ENCODE measurements at places on chromosomes 11 and 22.

- DNase-seq: peak; percentile 77
Observed at GRCh38 chr11:79100093-79100910, 340.5 kb downstream of the TENM4 start.

DNA sequence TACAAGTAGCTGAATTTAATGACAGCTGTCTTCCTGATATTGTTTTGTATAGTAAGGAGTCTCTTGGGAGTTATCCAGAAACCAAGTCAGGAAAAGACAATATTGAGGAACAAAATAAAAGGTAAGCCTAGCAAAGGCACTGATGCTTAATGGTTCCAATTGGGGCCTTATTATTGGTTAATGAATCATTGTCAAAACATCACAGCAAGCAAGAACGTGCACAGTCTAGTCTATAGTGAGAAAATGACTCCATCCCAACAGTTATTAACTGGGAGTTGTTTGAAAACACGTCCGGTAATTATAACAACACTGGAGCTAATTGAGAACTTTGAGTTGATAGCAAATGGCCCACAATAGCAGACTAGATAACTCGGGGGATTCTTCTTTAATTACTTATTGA is 17.7 kb downstream of the BSX start:
- DNase-seq: no peak

- no peak for DNase-seq
Observed at GRCh38 chr11:79312617-79313529, 128.0 kb downstream of the TENM4 start.

DNA sequence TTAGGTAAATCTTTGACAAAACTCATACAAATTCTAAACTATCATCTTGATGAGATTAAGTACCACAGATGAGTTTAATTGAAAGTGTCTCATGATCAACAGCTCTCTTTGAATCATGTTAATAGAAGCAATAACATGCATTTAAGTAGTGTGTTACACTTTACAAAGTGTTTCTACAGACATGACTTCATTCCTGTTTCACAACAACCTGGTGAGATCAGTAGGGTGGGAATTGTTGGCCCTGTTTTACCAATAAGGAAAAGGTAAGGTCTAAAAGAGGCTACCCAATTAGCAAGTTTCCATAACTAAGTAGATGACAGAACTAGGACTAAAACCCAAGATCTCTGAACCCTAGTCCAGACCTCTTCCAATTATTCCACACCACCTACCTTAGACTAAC is 12.7 kb upstream of the PRSS23 start:
- peak; percentile 21 for DNase-seq

DNA sequence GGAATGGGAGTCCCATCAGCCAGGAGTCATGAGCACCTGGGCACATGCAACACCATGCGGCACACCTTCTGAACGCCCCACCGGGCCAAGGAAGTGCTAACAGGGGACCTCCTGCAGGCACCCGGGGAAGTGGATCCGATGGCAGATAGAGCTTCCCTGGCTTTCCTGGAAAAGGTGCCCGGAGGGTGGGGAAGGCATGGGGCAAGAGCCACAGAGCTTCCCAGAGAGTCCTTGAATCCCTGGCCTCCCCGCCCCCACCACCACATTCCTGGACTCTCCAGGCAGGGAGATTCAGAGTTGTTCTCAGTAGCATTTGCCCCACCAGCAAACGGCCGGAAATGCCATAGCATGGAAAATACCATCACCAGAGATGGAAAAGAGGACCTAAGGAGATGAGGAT is 8.3 kb downstream of the TRIM29 start:
- no peak for DNase-seq

- DNase-seq: no peak
Observed at GRCh38 chr22:42889304-42889703, 32.2 kb upstream of the ARFGAP3 start.

- no peak for DNase-seq
Observed at GRCh38 chr11:19395050-19395449, 154.3 kb upstream of the E2F8 start.

GRCh38 chr11:10653261-10653660 is 40.3 kb downstream of the IRAG1 start:
- DNase-seq: no peak

DNA sequence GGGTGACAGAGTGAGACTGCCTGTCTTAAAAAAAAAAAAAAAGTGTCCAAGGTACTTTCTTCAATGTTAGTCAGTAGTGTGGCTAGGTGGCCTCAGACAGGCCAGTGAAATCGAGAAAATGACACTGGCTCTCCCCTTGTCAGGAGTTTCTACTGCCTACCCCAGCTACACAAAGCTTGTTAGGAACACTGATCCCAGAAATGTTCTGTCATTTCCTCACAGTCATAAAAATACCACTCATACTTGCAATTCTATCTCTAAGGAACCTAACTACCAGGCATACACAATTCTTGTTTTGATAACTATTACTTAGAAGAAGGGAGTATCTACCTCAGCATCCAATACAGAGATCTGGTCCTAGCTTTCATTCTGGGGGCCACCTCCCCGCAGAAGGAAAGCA is 31.3 kb downstream of the ATP6V1E1 start:
- no peak for DNase-seq

- no peak for DNase-seq
Observed at GRCh38 chr11:8296038-8296649, 32.5 kb upstream of the LMO1 start.

- DNase-seq: no peak
Observed at GRCh38 chr11:88801484-88802123, 264.2 kb downstream of the GRM5 start.

DNA sequence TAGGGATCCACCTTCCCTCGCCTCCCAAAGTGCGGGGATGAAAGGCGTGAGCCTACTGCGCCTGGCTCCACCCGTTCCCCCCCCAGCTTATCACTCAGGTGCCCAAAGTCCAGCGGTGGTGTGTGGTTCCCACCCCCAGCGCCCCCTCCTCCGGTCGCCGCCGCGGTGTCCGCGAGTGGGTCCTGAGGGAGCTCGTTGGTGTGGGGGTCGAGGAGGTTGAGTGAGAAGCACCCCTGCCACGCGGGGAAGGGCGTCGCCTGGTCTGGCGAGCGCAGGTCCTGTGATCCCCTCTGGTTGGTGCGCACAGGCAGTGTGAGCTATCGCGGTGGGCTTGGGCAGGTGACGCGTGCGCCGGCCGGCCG is 3900.6 kb upstream of the OR11H1 start:
- DNase-seq: no peak

DNA sequence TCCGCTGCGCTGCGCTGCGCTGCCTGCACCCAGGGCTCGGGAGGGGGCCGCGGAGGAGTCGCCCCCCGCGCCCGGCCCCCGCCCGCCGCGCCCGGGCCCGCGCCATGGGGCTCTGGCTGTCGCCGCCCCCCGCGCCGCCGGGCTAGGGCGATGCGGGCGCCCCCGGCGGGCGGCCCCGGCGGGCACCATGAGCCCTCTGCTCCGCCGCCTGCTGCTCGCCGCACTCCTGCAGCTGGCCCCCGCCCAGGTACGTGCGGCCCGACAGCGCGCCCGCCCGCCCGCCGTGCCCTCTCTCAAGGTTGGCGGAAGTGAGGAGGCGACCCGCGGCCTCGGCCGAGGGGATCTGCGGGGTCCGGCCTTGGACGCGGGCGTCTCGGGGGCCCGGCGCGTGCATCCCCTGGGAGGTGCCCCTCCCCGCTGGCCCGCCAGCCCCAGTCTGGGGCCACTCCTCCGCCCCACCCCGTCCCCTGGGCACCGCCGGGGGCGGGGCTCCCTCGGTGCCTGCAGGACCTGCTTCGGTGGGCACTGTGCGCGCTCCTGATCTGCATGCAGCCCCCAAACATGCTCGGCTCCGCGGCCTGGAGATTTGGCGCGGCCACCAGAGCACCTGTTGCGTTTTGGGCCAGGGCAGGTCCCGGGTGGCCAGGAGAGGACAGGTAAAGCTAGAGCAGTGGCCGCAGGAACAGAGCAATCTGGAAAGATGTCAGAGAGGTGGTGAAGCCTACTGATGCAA is 429 bp downstream of the VEGFB start:
- DNase-seq: no peak

DNA sequence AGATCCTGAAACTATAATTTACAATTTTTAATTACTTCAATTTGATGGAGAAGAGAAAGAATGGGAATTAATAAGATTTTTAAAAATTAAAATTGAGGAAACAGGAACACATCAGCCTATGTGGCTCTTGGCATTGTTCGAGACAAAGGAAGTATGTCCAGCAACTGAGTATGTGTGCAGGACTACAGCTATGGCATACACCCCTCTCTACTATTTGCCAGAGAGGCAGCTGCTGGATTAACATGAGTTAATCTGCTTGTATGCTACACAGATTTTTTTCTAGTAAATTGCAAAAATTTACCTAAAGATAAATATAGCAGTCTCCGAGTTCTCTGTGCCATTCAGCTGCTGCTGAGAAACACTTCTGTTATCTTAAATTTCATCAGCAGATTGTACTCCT is 70.6 kb downstream of the PHF21A start:
- no peak for DNase-seq

GRCh38 chr11:22674470-22675439 is 8.3 kb downstream of the GAS2 start:
- DNase-seq: no peak

DNA sequence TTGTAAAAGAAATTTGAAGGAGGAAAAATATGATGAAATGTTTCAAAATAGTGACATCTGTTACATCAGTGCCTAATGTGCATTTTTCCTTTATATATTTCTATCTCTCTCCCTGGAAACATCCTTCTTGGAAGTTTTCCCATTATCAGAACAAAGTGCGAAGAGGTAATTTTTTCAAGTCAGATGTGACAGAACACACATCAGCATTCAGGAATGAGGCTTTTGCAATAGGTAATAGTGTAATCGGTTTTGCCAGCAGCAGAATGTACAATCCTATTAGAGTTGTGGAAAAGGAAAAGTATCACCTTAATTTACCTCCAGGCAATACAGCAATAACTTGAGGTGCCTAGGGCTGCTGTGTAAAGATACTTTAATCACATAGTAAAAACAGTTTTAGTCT is 275.8 kb downstream of the FAT3 start:
- DNase-seq: no peak

DNA sequence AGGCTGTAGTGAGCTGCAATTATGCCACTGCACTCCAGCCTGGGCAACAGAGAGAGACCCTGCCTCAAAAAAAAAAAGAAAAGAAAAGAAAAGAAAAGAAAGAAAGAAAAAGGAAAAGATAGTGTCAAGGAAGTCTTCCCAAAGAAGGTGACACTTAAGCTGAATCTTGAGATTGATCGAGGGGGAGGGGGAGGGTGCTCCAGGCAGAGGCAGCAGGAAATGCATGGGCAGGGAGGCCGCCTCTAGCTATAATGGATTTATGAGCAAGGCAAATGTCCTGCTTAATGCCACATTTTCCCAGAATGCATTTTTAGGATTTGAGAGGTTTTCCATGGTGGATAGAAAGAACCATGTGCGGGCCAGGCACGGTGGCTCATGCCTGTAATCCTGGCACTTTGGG is 13.8 kb upstream of the DDB2 start:
- no peak for DNase-seq

DNA sequence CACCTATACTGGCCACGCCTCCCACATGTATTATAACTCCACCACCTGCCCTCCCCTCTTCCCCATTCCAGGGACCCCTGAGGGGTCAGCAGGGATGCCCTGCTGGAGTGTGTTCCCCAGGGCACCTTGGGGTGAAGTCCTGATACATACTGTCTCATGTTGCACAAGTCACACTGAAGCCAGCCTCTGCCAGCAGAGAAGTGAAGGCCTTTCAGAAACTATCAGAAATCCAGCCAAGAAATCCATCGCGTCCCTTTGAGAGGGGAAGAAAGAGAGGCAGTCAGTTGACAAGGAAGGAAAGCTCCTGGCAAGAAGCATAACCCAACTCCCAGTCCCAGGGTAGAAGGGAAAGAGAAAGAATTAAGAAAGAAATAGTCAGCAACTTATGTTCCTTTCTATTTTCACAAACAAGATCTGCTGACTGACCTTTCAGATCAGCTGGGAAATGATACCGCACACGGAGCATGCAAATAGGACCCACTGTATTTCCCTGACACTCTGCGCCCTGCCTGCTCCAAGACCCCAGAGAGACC is 45.2 kb downstream of the SC5D start:
- DNase-seq: no peak

DNA sequence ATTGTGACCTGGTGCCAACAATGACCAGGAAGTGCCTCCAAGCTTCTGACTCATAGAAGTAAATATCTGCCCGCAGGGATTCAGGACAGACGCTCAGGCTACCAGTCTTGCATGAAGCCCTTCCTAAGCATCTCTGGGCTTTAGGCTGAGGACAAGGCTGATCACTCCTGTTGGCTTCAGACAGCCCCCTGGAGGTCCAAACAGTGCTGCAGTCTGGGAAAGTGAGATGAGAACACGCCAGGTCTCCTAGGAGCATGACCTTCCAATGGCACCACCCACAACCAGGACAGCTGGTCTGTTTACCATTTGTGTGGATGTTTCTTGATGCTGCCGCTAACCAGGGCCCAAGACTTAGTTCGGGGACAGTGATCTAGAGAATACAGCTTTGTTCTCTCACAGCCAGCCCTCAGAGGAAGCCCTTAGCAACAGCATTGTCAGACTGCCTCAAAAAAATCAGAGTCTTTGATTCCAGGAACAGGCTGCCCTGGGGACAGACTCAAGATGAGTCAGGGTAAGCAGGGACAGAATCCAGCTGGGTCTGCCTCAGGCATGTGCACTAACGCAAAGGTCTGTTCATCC is 111.2 kb downstream of the ZNF280B start:
- peak; percentile 56 for DNase-seq

DNA sequence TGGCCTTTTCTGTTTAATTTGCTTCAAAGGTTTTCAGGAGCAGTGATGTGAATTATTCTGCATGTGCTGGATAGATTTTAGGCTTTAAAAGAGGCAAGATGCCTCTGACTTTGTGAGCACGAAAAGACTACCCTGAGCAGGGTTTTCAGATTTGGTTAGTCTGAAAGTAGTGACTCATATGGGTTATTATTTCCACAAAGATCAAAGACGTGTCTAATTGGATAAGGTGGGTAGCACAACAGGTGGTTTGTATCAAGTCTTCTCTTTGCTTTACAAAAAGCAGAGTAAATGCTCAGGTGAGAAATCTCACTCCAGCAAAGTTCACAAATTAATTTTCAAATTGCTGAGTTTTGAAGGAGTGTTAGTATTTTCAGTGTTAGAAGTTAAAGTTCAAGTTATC is 37.6 kb upstream of the DBX1 start:
- no peak for DNase-seq

GRCh38 chr11:20608934-20609333 is 9.5 kb downstream of the SLC6A5 start:
- DNase-seq: peak; percentile 32

GRCh38 chr22:42595434-42595833 is 19.2 kb downstream of the POLDIP3 start:
- DNase-seq: peak; percentile 65

GRCh38 chr11:88484873-88485621 is 147.5 kb upstream of the CTSC start:
- DNase-seq: peak; percentile 68

- DNase-seq: no peak
Observed at GRCh38 chr11:40273192-40273732, 1186.2 kb downstream of the LRRC4C start.

Data from cardiac fibroblast (primary cell).